ENCODE measurements at places on chromosomes 4 and X. TPM values are rescaled to one million over a fixed set of nuclear protein-coding genes. Genes with fewer than 3 reads are reported as not detected.

The LRRC66 gene
- total RNA-seq, result 0.49 TPM

The TCEAL6 gene
- 5.7 TPM for total RNA-seq

The NEIL3 gene
- total RNA-seq, result 2.2 TPM

The H2BW2 gene
- not detected for total RNA-seq

The PCDH11X gene
- total RNA-seq, result 85.6 TPM

The CYTL1 gene
- total RNA-seq, result 0.49 TPM

The AKAP4 gene
- not detected for total RNA-seq

The GPRASP2 gene
- total RNA-seq, result 77.2 TPM

The AFM gene
- not detected for total RNA-seq

The CSN1S1 gene
- not detected for total RNA-seq

The CYLC1 gene
- total RNA-seq, result not detected

The MAGEA8 gene
- total RNA-seq, result not detected

The CTAG2 gene
- not detected for total RNA-seq

The NSUN7 gene
- 6.9 TPM for total RNA-seq

The USP51 gene
- total RNA-seq, result 3.7 TPM

The IL3RA gene
- 1.7 TPM for total RNA-seq

The HERC6 gene
- 3.9 TPM for total RNA-seq

The PDCL2 gene
- total RNA-seq, result not detected

The TMPRSS11A gene
- not detected for total RNA-seq

The PRKG2 gene
- total RNA-seq, result 9.6 TPM

The LRAT gene
- under 0.01 TPM for total RNA-seq

The AMTN gene
- total RNA-seq, result not detected

The COX7B2 gene
- total RNA-seq, result not detected
